ENCODE measurements at places on chromosomes 16 and 17. TPM values are rescaled to one million over a fixed set of nuclear protein-coding genes. Genes with fewer than 3 reads are reported as not detected.

GEMIN4 gene
- 15.8 TPM for polyA plus RNA-seq

CPHXL2 gene
- 0.21 TPM for polyA plus RNA-seq

KRTAP3-3 gene
- polyA plus RNA-seq, result not detected

KRT17 gene
- not detected for polyA plus RNA-seq

PRCD gene
- 11.8 TPM for polyA plus RNA-seq

ADAD2 gene
- polyA plus RNA-seq, result 1.3 TPM

MARCHF10 gene
- polyA plus RNA-seq, result 3.6 TPM

TMC8 gene
- polyA plus RNA-seq, result 5.6 TPM

NPIPB13 gene
- polyA plus RNA-seq, result 5.6 TPM

LITAFD gene
- not detected for polyA plus RNA-seq

SEPTIN1 gene
- polyA plus RNA-seq, result 5.9 TPM

MRPL10 gene
- 40.8 TPM for polyA plus RNA-seq

ENO3 gene
- 8.1 TPM for polyA plus RNA-seq

SERPINF2 gene
- polyA plus RNA-seq, result 1.2 TPM

ALDH3A2 gene
- 70.9 TPM for polyA plus RNA-seq

RTN4RL1 gene
- 8.0 TPM for polyA plus RNA-seq

NPIPB2 gene
- 5.6 TPM for polyA plus RNA-seq

HOXB2 gene
- 57.3 TPM for polyA plus RNA-seq

MYOCD gene
- 0.23 TPM for polyA plus RNA-seq

APOH gene
- 0.89 TPM for polyA plus RNA-seq

OTOP2 gene
- polyA plus RNA-seq, result 0.08 TPM

TMEM114 gene
- 4.2 TPM for polyA plus RNA-seq

MFSD6L gene
- polyA plus RNA-seq, result 0.36 TPM

KRT12 gene
- not detected for polyA plus RNA-seq

KRT40 gene
- 0.33 TPM for polyA plus RNA-seq

CD7 gene
- 0.41 TPM for polyA plus RNA-seq

GJD3 gene
- not detected for polyA plus RNA-seq

DNAH3 gene
- polyA plus RNA-seq, result 2.1 TPM

Data from spinal cord (tissue), 10 donors.